Stimulated activated naive CD8-positive, alpha-beta T cell treated with anti-CD3 and anti-CD28 coated beads, Interleukin-15, amount 100 ng/mL, for 72 hours (primary cell): ENCODE measurements at places on chromosomes 5 and 9.

GRCh38 chr9:12956805-12957204 is 182.0 kb downstream of the LURAP1L start:
- DNase-seq, result no peak

- no peak for DNase-seq
Measured at GRCh38 chr5:56384186-56384585, 151.1 kb upstream of the ANKRD55 start.

- no peak for DNase-seq
Measured at GRCh38 chr5:150122158-150122510, 33.5 kb downstream of the PDGFRB start.

GRCh38 chr5:68418201-68418600 is 202.6 kb downstream of the PIK3R1 start:
- no peak for DNase-seq

GRCh38 chr9:88571419-88571818 is 36.4 kb downstream of the NXNL2 start:
- no peak for DNase-seq

- DNase-seq, result no peak
Measured at GRCh38 chr5:22706901-22707300, 146.2 kb downstream of the CDH12 start.

DNA sequence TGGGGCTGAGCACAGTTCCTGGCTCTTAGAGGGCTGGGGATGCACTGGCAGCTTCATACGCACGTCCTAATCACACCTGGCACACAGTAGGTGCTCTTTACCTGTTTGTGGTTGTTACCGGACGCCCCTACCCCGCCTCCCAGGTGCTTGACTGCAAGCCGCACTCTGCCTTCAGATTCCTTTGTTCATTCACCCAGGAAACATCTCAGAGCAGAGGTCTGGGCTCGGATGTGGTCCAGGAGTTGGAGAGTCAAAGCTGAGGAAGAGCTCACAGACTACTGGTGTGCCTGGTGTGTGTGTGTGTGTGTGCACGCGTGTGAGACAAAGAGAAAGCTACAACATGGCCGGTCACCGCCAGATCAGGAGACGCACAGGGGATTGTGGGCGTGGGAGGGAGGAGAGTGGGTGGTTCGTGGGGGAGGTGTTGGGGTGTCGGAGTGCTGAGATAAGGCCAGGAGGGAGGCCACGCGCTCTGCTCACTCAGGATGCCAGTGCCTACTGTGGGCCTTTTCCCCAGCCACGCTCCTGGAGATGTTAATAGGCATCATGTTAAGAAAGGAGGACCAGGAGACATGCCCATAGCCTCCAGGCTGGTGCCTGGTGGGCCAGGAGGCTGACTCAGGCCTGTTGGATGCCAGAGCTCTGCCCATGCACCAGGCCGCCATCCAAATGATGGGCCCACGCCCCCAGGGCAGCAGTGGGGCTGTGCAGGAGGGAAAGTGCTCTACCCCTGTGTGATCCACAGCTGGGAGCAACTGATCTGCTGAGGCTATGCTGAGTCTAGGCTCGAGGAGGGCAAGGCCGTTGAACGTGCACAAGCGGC is 39.9 kb downstream of the CRB2 start:
- DNase-seq, result no peak

DNA sequence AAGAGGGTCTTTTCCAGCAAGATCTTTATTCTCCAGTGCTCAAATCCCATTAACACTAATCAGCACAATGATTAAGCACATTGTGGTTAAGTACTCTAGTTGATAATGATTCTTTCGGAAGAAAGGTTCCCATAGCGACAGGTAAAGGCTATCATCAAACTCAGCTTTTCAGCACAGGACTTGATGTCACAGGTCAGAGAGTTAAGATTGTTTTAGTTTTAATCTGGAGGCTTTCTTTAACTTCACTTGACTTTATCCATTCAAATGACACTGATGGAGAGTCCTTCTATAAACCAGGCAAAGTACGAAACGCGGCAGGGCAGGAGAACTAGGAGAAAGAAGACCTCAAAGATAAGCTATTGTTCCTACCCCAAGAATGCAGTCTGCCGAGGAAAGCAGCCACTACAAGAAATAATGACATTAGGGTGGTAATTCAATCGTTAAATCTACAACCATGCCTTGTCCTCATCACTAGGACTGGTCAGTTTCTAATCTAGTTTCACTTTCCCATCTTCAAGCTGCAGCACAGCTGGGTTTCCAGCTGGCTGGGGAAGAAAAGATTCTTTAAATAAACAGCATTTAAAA is 4.6 kb downstream of the NRG2 start:
- DNase-seq, result no peak

DNA sequence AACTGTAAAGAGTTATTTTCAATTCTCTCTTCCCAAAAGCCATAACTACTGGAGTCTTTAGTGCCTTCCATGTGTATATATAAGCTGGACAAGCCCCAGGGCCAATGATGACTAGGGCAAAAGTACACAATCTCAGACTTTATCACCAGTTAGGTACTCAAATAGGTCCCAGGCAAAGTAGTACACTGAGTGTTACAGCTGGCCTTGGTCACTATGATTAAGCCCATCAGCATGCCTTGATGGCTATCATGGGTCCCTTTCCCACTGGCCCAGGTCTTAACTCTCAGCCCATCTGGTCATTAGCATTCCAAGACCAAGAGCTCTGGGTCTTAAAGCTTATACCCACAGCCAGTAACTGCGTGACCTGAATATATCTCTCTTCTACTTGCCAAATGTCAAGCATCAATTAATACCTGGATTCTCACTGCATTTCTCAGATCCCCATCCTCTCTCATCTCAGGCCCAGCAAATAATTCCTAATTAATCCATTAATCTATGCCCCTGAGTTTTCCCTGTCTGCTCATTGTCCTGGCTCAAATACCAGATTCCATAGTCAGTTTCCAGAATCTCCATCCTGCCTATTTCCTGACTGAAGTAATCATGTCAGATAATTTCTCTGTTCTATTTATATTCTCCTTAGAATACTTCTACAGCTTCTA is 62.3 kb downstream of the NR6A1 start:
- DNase-seq, result no peak

GRCh38 chr9:100445161-100445902 is 18.4 kb downstream of the MSANTD3 start:
- no peak for DNase-seq

DNA sequence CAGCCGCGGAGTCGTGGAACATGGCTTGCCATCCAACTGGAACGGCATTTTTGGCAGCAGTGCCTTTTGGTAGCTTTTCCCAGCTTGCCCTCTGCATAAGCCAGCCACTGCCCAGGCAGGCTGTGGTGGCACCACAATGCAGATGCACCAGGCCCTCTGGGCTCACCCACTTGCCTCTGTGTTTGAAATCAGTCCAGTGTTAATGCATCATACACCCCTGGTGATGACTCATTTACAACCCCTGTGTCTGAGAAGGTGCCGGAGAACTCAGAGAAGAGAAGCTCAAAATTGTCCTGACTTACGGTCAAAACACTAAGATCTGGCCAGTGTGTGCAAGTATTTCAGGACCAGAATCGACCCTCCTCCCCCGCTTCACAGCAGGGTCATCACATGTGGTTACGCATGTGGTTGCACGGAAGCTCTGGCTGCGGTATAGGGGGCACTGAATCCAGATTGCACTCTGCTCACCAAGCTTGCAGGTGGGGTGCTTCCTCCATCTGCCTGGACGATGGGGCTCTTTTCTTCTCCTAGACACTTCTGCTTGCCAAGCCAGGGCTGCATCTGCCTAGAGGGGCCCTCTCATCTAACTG is 66.5 kb upstream of the SMIM15 start:
- DNase-seq, result no peak

GRCh38 chr5:74669821-74670220 is 15.2 kb upstream of the HEXB start:
- no peak for DNase-seq

DNA sequence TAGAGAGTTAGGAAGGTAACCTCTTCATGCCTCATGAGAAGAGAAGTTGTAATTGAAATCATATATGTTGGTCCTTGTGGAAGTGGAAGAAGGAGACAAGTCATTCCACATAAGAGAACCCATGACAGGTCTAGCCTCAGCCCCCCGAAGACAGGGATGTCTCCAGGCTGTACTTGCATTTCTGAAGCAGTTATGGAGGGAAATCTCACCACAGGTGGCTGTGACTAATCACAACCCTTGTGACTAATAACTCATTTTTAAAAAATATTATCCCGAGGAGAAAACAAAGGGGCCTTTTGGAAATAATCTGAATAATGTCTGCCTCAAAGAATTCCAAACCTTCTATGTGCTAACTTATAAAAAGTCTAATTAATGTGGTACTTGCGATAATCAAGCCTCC is 262.1 kb upstream of the RPS23 start:
- DNase-seq, result no peak

GRCh38 chr5:122815218-122815767 is 30.1 kb upstream of the SNX24 start:
- DNase-seq, result no peak

DNA sequence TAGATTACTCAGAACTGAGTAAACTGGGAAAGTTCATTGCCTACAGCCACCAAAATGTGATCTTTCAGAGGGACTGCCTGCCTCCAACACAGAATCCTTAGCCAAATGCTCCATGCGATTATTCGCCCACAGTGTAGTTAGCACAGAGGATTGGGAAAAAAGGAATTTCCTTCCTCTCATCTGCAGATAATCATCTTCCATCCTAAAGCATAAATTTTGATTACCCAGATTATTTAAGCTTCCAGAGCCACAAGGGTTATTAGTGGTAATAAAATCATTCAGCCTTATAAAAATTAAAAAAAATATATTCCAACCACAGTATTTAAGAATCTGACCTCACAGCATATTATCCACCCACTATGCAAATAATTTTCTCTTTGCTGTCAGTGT is 285.3 kb upstream of the GRAMD2B start:
- DNase-seq, result no peak

DNA sequence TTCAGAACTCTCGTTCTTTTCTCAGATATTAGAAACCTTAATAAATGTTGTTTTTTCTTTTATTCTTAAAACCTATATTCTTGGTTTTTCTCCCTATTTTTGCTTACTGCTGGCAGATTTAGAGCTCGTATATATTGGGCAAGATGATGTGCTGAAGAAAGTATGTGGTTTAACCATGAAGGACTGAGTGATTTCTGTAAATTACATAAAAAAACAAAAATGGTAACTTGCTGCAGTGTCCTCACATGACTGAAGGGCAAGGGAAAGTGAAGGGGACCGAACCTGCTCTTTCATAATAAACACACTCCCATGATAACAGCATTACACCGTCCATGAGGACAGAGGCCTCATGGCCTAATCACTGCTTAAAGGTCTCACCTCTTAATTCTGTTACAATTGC is 393.8 kb upstream of the ZNF608 start:
- no peak for DNase-seq

DNA sequence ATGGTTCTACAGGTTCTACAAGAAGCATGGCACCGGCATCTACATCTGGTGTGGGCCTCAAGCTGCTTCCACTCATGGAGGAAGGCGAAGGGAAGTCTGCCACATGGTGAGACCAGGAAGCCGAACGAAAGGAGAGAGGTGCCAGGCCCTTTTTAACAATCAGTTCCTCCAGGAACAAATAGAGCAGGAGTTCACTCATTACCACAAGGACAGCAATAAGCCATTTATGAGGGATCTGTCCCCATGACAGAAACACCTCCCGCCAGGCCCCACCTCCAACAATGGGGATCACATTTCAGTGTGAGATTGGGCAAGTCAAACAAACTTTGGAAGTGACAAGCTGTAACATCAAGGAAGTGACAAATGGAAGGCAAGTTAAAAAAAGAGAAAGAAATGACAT is 95.5 kb upstream of the PTPN3 start:
- no peak for DNase-seq

GRCh38 chr5:60639544-60639943 is 60.4 kb downstream of the DEPDC1B start:
- no peak for DNase-seq

GRCh38 chr9:4936277-4936676 is 48.8 kb upstream of the JAK2 start:
- peak; percentile 5 for DNase-seq

GRCh38 chr9:77839459-77840140 is 191.5 kb upstream of the GNA14 start:
- no peak for DNase-seq

DNA sequence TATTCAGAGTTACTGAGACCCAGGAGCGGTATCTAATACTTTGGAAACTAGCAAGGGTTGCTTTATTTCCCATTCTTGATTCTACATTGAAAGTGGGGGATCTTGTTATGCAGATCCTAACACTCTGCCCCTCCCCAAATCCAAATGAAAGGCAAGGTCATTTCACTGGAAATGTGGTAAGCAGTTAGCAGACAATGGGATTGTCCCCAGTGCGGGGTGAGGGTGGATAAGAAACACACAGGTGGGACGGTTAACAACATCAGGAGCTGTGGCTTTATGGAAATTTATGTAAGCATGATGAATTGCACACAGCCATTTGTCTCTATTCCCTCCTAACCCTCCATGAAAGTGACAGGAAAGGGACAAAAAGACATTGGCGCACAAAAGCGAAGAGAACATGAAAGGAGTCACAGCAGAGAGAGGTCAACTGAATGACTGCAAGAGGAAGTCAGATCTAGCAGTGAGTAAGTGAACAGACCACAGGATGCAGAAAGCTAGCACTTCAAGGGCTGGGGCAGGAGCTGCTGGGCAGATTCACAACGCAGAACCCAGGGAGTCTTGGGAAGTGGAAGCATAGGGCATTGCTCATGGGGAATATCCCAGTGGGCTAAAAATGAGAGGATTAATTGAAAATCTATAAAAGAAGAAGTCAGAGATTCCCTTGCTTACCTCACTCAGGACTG is 184.4 kb downstream of the HSD17B3 start:
- DNase-seq, result no peak

- DNase-seq, result no peak
Measured at GRCh38 chr5:14379739-14380497, 201.7 kb upstream of the OTULINL start.

GRCh38 chr9:106892632-106893031 is 29.7 kb downstream of the ZNF462 start:
- DNase-seq, result no peak

GRCh38 chr5:621341-621761 is 9.2 kb downstream of the CEP72 start:
- no peak for DNase-seq

DNA sequence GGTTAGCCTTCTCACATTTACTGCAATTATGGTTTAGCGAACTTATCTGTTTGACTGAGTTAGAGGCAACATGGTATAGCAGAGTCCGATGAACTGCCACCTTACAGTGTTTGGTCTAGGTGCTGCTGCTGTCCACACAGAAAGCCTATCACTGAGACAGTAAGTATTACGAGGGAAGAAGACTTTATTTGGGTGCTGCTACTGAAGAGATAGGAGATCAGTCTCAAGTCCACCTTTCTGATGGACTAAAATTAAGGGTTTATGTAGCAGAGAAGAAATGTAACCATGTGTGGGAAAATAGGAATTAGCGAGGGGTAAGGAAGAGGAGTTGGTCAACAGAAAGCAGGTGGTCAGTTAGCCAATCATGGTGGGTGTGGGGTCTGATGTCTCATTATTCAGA is 109.7 kb downstream of the ZSWIM6 start:
- no peak for DNase-seq

DNA sequence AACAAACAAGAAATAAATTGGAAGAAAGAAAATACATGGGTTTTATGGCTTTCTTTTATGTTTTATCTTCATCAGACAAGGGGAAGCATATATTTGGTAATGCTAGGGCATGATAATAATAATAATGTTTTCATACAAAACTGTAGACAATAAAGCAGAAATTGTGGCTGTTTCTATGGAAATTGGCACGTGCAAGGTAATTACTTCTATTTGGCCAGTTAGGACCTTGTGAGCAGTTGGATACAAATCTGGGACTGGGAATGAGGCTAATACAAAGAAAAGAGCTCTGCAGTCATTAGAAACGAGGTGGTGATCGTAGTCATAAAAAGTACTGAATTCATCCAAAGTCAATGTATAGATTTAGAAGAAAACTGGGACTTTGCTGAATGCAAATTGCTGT is 233.6 kb downstream of the EFNA5 start:
- DNase-seq, result no peak

- no peak for DNase-seq
Measured at GRCh38 chr5:176673651-176674583, 26.6 kb downstream of the TSPAN17 start.
